ENCODE measurements at places on chromosomes 5 and 9.

GRCh38 chr9:127185931-127186781 is 63.7 kb upstream of the ANGPTL2 start:
- ATAC-seq, result no peak

DNA sequence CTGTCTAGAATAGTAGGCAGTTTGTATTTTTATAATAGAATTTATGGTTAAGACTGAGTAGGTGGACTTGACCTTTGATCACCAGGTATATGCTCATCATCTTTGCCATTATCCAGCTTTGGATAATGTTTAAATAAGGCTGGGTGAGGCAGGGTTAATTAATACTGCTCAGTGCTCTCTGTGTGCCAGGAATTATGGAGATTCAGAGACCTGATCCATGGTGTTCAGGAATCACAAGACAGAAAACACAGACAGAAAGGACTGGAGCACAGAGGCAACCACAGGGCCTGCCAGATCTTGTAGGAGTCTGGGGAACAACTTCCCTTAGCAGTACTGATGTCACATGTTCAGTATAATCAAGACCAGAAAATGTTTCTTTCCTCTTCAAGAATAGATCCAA is 186.3 kb upstream of the ADCY2 start:
- no peak for ATAC-seq

GRCh38 chr5:102596951-102597350 is 98.2 kb upstream of the SLCO6A1 start:
- no peak for ATAC-seq

DNA sequence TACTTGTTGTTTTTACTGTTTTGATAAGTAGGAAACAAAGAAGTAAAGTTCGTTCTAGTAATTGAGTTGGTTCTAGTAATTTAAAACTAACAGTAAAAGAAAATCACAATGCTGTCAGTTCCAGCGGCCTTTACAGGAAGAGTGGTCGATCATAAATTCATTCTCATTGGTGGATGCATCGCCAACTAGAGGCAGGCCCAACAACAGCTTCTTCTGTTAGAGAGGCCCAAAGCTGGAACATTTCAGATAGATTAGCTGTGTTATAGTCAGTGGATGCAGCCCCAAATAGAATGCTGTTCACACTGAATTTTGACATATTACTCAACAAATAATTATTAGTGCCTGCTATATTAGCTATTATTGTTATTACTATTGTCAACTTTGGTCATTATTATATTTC is 80.8 kb downstream of the ARRDC3 start:
- ATAC-seq, result no peak

DNA sequence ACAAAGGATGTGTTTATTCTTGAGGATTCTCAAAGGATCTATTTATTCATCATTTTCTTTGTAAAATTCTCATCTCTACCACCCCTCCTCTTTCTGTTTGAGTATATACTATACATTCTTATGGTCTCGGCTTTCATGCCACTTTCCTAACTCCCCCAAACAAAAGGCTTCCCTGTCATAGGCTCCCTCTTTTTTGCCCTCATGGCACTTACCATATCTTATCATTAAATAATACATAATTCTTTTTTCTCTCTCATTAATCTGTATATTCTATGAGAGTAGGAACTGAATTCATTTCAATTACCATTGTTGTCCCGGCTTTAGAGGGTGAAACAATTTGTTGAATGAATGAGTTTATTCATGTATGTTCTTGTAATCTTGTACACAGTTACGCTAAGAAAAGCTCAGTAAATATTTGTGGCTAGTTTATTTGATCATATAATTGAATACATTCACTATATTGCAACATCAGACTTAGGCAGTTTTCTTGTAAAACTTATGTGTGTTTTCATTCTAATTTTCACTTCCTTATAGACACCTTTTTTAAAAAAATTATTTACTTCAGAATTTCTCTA is 254.6 kb downstream of the EDIL3 start:
- no peak for ATAC-seq

GRCh38 chr9:24210641-24211040 is 335.1 kb downstream of the IZUMO3 start:
- no peak for ATAC-seq

DNA sequence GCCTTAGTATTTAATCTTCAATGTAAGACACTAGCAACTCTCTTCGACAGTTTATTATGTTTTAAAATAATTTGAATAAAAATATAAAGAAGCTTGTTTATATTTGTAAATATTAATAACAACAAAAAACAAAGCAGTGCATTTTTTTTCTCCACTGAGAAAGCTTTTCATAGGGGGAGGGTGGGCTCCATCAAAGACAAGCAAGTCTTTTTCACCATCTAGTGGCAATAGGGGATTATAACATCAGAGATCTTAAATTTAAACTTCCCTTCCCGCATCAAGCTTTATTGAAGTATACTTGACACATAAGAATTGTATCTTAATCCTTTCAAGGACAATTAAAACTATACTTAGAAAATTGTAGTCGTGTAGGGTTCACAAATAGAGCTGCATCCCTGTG is 9.3 kb upstream of the OR13F1 start:
- no peak for ATAC-seq

- ATAC-seq, result no peak
Measured at GRCh38 chr5:128559300-128560297, 21.6 kb upstream of the FBN2 start.

DNA sequence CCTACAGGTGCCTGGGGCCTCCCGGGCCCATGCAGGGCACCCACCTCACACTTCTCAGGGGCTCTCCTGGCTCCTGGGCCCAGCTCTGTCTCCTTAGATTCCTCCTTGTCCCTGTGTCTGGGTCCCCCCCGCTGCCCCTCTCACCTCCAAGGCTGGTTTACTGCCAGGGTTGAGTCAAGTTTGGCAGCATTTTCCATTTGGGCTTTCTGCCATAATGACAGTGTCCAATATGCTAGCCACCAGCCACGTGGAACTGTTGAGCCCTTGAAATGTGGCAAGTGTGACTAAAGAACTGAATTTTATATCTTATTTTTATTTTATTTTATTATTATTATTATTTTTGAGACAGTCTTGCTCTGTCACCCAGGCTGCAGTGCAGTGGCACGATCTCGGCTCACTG is 1.9 kb downstream of the TTC16 start:
- no peak for ATAC-seq

DNA sequence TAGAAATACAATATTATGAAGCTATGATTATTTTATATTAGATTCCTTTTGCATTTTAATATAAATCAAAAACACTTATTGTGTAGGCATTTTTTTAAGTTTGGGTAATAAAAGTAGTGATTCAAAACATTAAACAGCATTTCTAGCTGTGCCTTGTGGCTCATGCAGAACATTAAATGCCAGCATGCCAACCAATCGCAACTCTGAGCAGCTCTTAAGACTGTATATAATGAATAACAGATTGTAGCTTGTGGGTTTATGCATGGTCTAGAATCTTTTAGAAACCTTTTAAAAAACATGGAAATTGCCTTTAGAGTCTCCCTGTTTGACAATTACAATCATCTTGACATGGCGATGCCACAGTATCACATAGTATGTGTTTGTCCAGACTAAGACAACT is 903.8 kb downstream of the EFNA5 start:
- ATAC-seq, result no peak

DNA sequence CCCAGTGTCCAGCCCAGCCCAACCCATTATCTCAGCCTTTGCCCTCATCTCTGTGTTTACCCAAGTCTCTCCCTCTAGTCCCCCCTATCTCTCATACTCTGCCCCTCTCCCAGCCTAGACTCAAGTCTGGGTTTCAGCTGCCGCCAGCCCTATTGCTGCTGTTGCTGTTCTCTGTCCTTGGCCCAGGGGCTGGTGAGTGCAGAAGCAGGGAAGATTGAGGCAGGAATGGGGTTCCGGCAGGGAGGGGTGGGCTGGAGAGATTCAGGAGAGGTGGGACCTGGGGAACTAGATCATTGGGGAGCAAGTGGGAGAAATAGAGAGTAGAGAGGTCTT is 702 bp downstream of the TMEM8B start:
- ATAC-seq, result no peak

- ATAC-seq, result no peak
Measured at GRCh38 chr5:8908055-8908683, 637.7 kb downstream of the SEMA5A start.

GRCh38 chr9:130095872-130096271 is 42.2 kb downstream of the GPR107 start:
- ATAC-seq, result peak; percentile 76

- no peak for ATAC-seq
Measured at GRCh38 chr5:23629396-23629795, 122.0 kb downstream of the PRDM9 start.

DNA sequence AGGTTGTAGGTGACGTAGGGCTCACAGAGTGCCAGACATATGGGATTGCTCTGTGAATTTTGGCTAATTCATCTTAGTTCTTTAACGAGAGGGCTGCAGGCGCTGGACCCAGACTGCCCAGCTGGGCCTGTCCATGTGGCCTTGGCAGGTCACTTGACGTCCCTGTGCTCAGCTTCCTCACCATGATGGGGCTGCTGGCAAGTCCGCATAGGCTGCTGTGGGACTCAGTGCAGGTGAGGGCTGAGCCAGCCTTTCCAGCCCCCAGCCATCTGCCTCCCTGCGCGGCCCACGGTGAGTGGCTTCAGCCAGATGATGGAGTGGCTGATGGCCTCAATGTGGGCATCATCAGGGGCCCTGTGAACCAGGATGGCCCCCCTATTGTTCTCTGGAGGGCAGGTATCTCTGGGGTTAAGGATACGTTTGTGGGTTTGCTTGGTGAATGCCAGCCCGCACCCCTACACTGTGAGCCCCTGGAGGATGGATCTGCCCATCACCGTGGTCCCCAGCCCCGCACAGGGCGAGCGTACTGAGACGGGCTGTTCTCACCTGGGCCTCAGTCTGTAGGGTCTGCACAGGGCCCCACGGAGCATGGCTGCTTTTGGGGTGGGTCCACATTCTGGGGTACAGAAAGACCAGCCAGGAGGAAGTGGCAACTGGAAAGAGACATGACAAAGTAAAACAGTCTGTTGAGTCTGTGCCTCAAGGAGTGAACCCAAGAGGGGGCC is 3.7 kb downstream of the CARD19 start:
- no peak for ATAC-seq

DNA sequence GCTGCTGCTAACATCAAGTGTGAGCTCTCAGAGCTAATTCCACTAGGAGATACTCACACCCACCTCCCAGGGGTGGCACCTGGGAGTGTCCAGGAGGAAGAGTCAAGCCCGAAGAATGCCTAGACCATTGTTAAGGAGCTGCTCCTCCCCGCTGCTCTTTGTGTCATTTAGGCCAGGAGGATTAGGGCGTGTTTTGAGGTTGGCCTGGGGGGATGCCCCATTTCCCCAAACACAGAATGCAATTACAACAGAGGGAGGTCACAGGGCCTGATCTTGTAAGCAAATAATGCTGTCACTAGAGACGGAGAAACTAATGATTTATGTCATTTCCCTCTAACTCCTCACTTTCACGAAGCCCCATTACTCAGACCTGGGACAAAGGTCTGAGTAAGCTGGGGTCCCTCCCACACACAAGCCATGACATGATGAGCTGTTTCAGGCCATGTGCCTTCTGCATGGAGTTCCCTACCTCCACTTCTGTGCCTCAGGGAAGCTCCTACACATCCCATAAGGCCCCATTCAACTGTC is 312.5 kb downstream of the ACTL7B start:
- no peak for ATAC-seq

- no peak for ATAC-seq
Measured at GRCh38 chr5:76787237-76787636, 31.6 kb upstream of the F2RL1 start.

DNA sequence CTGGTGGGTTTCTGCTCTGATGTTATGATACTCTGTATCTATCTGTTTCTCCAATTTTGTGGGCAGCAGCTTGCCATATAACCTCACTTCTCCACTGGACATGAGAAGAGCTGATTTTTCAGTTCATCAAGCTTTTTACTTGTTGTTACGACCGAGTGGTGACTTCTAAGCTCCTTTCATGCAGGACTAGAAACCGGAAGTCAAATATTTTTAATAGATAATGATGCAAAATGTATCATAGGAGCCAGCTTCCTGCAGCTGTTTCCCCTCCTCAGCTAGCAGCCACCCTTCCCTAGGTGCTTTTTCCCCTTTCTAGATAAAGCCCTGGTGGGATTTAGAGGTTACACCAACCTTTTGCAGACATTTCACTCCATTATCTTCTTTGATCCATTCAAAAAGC is 17.0 kb upstream of the ADAM19 start:
- ATAC-seq, result peak; percentile 38

DNA sequence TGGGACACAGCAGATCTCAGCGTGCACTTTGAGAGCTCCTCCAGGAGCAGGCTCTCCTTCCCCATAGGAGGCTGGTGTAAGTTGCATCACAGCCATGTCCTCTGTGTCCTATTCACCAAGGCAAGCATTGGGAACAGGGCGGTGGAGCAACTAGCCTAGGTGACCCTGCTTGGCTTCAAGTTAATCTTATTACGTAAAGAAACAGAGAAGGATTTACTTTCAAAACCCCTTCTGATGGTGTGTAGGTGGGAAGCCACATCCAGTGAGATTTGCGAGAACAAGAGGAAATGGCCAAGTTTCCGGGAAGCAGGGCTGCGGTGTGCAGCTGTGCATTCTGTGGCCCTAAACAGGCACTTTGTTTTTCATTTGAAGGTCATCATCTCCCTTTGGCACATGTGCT is 80.2 kb downstream of the TRIO start:
- ATAC-seq, result peak; percentile 55

DNA sequence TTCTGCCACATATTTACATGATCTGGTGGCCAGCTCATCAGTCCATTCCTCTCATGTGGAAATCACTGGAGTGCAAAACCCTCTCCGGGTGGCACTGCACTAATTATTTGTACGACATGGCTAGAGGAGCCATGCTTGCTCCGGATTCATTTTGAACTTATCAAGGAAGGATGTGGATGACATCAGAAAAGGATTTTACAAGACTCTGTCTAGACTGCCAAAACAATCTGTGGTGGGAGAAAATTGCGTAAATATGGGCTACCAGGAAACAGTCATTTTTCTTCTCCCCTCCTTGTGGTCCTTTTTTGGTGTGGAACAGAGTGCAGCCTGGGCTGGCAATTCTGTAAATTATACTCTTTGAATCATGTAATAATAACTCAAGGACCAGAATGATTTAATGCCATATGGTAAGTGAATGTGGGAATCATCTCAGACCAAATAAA is 123.4 kb upstream of the IFNE start:
- ATAC-seq, result no peak

DNA sequence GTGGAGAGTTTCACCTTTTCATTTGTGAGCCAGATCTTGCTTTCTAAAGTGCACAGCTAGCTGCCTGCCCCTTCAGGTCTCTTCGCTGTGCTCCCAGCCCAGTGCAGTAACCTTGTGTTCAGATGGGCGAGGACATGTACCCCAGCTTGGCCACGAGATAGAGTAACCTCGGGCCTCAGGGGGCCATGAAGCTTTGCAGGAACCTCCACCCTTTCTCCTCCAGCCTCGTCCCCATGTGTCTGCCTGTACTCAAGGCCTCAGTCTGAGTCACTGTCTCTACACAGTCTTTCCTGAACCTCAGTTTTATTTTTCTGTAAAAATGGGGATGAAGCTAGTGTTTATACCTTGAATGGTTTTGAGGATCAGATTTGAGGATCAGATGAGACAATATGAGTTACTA is 37.9 kb downstream of the ERGIC1 start:
- ATAC-seq, result no peak

- ATAC-seq, result no peak
Measured at GRCh38 chr9:123455187-123455586, 99.2 kb downstream of the CRB2 start.
